ENCODE measurements at places on chromosomes 7 and 10.

- no peak for DNase-seq
Observed at GRCh38 chr7:151758622-151759540, 118.0 kb downstream of the PRKAG2 start.

- DNase-seq, result no peak
Observed at GRCh38 chr10:58648131-58648530, 135.5 kb downstream of the BICC1 start.

DNA sequence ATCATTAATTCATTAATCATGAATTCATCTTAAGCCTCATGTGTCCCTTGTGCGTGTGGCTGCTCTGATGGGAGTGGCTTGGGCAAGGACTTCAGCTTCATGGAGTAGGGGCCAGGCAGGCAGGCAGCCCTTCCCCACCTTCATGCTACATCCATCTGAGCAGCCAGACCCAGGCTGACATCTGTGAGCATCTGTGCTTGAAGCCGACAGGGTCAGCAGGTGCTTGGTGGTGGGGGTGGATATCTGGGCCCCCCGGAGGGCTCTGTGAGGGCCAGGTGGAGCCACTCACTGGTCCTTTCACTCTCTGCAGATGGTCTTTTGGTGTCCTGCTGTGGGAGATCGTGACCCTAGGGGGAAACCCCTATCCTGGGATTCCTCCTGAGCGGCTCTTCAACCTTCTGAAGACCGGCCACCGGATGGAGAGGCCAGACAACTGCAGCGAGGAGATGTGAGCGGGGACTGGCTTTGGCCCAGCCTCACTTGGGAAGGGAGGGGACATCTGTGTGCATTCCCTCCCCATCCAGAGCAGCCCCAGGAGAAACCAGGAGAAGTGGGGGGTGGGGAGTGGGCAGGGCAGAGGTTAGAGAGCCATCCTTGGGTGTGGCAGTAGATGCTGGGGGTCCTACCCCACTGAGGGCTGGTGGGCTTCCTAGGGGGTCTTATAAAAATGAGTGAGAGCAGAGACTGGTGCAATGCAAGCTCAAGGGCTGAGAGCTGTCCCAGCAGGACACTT is 14.7 kb upstream of the CSGALNACT2 start:
- no peak for DNase-seq

- no peak for DNase-seq
Observed at GRCh38 chr10:12921163-12921562, 80.3 kb downstream of the CCDC3 start.

DNA sequence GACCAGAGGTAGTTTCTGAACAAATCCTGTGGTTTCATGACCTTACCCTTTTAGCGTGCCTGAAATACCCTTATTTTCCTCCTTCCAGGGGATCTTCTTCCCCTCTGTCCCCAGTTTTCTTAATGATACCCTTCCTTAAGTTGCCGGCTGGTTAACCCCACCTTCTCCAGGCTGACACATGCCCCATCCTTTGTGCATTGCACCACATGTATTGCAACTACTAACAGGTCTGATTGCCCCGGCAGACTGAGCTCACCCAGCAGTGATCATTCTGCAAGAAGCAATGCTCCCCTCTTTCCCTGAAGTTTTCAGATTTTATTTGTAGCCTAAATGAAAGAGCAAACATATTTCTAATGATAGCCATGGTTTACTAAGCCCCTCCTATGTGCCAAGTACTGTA is 108.2 kb downstream of the HIP1 start:
- DNase-seq, result no peak

GRCh38 chr10:3162533-3162932 is 10.0 kb downstream of the PITRM1 start:
- no peak for DNase-seq

GRCh38 chr7:121447243-121447910 is 51.3 kb upstream of the FAM3C start:
- no peak for DNase-seq

DNA sequence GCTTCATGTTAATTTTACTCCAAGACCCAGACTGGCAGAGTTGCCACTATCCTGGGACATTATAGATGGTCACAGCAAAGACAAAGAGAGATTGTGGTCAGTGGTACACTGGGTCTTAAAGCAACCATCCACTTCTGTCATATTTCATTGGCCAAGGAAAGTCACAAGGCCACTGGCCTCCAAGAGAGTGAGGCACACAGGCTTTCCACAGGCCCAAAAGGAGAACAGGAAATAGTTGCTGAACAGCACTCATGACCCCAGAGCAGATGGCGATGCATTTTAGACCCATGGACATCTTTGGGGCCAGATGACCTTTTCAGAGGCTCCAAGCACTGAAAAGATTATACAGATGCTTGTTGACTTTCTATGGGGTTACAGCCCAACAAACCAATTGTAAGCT is 97.4 kb downstream of the ARID5B start:
- DNase-seq, result no peak

DNA sequence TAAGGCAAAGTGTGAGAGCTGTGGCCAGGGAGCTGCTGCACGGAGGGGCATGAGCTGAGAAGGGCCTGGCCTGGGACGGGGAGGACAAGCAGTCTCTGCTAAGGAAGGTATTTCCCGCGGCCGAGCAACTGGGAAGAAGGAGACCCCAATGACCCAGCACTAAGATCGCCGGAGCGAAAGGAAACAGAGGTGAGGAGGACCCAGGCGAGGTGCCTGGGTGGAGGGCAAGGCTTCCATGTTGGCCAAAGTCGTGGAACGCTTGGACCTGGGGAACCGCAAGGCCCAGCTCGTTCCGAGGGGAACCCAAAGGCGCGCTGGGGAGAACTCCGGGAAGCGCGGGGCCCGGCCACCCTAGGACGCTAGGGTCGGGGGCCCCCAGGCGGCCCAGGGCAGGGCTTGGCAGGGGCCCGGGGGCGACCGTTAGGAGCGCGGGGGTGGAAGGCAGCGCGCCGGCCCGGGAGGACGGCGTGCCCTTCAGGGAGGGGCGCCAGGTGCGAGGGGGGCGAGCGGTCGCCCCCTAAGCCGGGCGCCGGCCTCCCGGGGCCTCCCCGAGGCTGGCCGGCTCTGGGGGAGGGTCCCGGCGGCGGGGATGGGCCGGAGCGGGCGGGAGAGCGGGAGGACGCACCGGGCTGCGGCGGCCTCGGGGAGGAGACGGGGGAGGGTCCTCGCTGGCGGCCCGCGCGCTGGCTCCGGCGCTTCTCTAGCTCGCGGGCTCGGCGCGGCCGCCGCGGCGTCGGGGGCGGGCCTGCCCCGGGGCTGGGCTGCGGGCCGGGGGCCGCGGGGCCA is 545 bp downstream of the GIGYF1 start:
- DNase-seq, result no peak
